H54 (cell line): ENCODE measurements at places on chromosomes 1 and 21.

DNA sequence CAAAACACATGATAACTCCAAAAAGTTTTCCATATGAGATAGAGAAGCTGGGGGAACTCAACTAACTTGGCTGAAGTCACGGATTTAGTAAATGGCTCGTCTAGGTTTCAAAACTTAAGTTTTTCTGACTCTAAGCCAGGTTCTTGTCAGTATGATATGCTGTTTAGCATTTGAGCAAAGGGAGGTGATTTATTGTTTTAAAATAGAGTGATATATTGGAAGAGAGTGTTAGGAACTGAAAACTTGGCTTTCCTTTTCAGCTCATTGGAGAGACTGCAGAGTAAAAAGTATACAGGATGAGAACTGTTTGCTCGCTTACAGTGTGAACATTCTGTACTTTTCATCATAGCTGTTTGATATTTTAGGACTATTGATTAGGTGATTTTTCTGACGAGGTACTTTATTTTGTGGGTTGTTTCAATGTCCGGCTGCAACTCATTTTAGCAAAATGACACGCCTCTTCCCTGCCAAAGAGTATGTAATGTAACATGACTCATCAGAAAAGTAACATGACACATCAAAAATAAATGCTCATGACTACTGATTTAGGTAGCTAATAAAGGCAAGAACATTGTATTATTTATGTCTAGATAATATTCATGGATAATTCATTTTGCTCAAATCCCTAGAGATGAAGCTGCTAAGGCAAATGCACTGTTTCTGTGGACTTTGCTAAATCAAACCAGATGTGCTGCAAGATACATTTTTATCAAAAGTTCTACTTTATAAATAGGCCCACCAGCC, 355.1 kb downstream of the GPATCH2 start:
- DNase-seq, result no peak

DNA sequence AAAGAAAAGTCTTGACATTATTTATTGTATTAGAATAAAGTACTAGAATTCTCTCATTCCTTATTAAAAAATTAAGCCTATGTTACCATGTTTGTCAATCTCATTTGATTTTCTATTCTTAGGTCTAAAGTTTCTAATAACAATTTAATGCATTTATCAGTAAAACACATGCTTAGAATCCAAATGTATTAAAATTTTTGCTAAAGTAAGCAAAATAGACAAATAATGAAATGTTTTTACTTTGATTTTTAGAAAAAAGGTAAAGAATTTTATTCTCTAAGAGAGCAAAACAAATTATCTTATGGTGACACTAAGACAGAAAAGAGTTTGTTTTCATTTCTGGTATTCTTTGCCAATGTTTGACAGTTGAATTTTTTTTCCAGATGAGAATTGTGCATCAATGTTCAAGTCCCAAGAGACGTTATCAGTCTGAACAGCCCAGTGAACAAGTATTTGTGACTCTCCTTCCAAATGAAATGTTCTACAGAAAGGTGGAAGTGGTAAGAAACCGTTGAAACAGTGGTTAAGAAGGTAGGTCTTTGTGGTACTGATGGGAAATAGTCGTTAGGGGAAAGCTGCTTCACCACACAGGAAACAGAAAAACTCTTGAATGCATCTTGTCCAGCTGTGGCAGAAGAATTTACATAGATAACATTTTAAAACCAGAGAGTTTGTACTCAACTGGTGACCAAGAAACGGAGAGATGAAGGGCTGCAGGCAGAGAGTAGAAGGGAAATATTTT, 402.5 kb downstream of the PTPRC start:
- no peak for DNase-seq

DNA sequence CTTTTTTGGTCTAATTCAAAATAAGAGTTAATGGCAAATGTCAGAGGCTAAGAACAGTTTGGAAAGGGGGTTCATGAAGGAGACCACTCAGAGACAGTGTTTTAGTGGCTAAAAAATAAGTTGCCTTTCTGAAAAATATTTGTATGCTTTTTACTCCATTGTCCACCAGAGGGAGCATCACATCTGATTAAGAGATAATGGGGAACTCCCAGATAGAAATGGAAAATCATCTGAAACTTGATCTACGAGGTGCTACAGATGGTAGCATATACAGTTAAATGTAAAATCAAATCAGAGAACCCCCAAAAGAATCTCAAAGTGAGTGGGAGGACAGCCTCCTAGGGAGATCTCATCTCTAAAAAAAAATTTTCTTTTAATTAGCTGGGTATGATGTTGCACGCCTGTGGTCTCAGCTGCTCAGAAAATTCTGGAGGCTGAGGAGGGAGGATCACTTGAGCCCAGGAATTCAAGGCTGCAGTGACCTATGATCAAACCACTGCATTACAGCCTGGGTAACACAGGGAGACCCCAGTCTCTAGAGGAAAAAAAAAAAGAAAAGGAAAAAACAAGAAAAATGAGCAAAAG, 9.7 kb downstream of the SMYD3 start:
- no peak for DNase-seq

- no peak for DNase-seq
Measured at GRCh38 chr21:25103500-25104207, 503.6 kb downstream of the MRPL39 start.

GRCh38 chr1:54173681-54174080, 20.9 kb upstream of the CDCP2 start:
- DNase-seq, result no peak
